GM12864 (cell line): ENCODE measurements at places on chromosomes 1 and 21.

DNA sequence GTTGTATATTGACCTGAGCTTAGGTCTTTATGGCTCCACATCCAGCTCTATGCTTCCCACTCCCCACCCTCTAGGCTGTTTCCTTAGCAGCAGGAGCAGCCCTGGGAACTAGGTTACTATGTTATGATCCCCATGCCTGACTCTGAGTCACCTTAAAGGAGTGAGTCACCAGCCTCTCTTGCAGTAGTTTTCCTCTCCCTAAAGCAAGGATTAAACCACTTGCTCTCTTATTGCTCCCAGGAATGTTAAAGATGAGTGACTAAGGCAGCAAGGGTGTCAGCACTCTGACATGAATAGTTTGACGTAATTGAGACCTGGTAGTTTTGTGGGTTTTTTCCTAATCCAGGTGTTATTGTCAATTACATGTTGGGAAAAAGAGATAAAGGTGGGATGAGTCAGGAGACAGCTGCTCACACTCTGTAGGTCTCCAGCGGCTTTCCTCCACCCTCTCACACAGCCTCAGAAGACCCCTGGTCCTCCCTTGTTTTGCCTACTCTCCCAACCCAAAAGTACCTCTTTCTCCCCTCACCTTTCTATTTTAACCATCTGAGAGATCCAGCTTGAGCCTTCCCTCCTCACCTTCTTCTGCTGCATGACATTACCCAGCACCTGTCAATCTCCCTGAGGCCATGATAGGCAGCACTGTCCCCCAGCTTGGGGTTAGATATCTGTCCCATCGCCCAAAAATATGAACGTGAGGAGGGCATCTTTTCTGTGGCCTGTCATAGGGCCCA lies 369.1 kb upstream of the VAMP3 start:
- DNase-seq: no peak

GRCh38 chr1:85202092-85202863 lies 1.5 kb upstream of the SYDE2 start:
- no peak for DNase-seq

DNA sequence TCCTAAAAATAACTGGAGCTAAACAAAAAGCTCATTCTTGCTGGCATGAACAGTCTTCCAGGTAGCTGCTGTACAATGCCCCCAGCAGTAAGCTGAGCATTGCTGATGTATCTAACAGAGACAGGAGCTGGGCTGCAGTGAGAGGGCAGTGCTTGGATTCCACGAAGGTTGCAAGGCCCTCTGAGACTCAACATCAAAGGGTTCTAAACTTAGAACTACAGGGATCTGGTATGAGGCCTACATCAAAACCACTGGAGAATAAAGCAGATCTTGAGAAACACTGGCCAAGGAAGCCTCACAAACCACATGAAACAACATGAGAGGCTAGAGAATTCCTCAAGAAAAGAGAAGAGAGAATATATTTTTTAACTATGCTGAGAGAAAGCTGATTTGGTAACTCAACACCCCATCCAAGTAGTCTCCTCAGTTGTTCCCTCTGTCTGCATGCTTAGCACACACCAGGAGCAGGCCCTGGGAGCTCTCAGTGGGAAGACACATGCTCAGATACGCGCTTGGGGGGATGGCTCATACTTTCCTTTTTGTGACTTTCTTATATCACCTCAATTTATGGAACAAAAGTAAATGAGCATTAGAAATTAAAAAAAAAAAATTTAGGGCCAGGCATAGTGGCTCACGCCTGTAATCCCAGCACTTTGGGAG lies 27.7 kb downstream of the DSTYK start:
- DNase-seq: no peak

GRCh38 chr1:10795276-10796021 lies 997 bp downstream of the CASZ1 start:
- no peak for DNase-seq

DNA sequence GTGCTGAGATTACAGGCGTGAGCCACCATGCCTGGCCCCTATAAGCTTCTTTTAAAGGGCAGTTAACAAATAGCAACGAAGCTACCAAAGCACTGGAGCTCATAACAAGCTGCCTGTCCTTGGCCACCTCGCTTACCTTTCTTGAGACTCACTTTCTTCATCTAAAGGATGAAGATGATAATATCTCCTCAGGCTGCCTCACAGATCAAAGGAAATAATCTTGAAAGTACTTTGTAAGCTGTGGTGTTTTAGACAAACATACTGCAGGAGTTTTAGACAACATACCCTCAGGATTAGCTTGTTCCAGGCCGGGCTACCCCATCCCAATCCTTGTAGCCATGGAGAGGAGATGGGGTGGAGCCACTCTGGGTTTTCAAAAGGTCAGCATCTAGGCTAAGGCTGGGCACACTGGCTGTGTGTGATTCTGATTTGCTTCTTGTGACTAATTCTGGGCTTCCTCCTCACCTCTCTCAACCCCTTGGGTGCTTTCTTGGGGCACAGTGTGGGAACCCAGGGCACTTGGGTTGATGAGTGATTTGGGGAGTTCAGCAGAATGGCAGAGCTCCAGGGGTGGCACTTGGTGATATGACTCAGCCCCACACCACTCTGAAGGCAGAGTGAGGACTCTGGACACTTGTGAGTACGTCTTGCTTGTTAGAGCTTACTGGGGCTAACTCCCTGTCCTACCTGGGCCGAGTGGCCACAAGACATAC lies 5.2 kb downstream of the GPR25 start:
- no peak for DNase-seq

GRCh38 chr1:212762839-212763238 lies 28.7 kb downstream of the NSL1 start:
- DNase-seq: no peak

- no peak for DNase-seq
These were observed 208.6 kb downstream of the LHX8 start for GRCh38 chr1:75342786-75343185.

DNA sequence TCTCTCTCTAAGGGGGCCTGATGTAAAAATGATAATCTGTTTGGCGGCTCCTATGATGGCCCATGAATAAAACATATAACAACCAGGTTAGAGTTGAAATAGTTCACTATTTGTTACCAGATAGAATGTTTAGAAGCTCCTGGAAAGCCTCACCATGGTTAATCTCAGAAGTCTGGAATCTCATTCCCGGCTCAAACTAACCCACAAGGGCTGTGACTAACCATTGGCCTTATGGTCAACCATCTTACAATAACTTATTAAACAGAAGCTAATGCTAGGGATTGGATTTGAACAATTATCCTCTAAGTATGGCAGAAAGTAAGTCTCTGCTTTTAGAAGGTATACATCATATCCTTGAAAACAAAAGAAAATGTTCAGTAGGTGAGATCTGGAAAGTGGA lies 134.1 kb upstream of the ADGRL2 start:
- DNase-seq: no peak

DNA sequence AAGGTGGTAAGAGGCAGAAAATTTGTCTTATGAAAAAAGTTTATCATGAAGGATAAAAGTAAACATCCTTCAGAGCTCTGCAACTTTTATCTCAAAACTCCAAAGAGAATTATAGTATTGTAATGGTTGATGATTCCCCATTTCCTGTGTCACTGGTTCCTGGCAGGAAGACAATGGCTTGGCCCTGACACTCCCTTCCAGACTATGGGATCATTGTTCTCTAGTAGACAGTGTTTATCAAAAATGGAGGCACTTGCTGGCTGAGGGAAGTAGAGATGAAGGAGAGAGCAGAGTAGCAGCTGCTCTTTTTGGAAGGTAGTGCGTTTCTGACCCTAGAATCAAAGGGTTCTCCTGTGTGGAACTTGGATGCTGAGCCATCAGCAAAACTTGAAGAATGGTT lies 145.9 kb upstream of the ATP1B1 start:
- DNase-seq: no peak

- no peak for DNase-seq
These were observed 525.0 kb downstream of the PTPRU start for GRCh38 chr1:29761159-29761928.

- no peak for DNase-seq
These were observed 18.3 kb upstream of the VAMP3 start for GRCh38 chr1:7752512-7753417.

- no peak for DNase-seq
These were observed 143.2 kb upstream of the CSF3R start for GRCh38 chr1:36625935-36626310.
